Breast epithelium (tissue), 4 donors: ENCODE measurements at places on chromosomes 13 and 19.

- H3K4me3 ChIP-seq, result no peak overlapping the region
- no peaks in the 10 kb centered on the region for H3K27me3 ChIP-seq
- no peaks in the 10 kb centered on the region for H3K4me1 ChIP-seq
- no peaks in the 10 kb centered on the region for H3K36me3 ChIP-seq
- no peak for DNase-seq
Observed at GRCh38 chr19:876780-877314, 16.1 kb downstream of the MED16 start.

DNA sequence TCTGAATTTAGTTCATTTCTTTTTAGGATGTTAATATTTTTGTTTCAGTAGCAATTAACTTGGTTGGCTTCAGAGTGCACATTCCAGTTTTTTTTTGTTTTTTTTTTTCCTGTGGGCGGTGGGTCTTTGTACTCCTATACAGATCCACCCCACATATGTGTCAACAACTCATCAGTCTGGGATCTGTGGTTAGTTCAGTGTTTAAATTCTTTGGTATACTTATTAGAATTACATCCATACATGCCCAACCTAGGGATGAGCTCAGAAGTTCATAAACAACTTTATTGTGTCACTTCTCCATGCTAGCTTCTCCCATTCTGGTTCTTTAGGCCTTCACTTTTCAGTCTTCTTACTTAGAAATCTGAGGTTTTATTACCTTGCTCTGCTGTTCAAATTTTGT is 50.9 kb downstream of the PCCA start:
- H3K4me3 ChIP-seq, result no peak overlapping the region
- no peaks in the 10 kb centered on the region for H3K4me1 ChIP-seq
- no peaks in the 10 kb centered on the region for H3K36me3 ChIP-seq
- DNase-seq, result no peak

- H3K27me3 ChIP-seq, result no peaks in the 10 kb centered on the region
- H3K27ac ChIP-seq, result no peak overlapping the region
- no peaks in the 10 kb centered on the region for H3K4me1 ChIP-seq
- DNase-seq, result no peak
Observed at GRCh38 chr13:89457977-89458376, 1786.8 kb downstream of the SLITRK5 start.

DNA sequence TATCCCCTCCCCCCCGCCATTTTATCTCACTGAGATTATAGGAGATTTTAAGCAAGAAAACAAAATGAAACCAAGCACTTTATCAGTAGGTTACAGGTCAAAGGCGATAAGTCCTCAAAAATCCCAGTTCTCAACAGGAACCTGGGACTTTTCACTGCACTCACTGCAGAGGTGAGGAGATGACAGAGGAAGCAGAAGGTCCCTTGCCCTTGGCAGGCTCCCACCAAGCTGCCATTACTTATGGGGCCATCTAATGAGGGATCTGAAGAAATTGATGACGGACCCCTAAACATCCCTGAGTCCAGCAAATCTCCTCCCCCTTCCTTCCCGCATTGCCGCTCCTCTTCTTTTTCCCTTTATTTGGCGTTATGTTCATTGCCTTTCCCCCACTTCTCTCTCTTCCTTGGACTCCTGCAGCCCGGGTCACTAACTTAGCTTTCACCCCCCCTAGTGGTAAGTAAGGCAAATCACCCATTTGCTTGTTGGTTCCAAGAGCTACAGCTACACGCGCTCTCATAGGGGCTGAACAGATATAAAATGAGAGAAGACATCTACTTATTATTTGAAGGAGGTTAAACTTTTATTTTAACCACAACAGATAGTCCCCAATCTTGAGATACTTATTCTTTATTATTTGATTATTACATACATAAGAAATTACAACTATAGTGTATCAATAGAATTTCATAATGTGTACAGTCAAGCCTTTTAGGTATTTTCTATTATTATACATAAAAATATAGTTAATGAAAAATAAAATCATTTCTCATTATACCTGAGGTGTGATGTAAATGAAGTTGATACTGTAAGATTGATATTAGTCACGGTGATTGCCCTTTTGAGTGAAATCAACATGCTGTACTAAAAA is 52.0 kb upstream of the ARGLU1 start:
- DNase-seq, result no peak
- H3K4me3 ChIP-seq, result no peak overlapping the region
- H3K27ac ChIP-seq, result no peak overlapping the region
- no peaks in the 10 kb centered on the region for H3K4me1 ChIP-seq

- H3K4me1 ChIP-seq, result no peaks in the 10 kb centered on the region
- DNase-seq, result no peak
- no peaks in the 10 kb centered on the region for H3K27me3 ChIP-seq
- H3K4me3 ChIP-seq, result no peak overlapping the region
Observed at GRCh38 chr13:69283837-69284236, 823.8 kb upstream of the ATXN8OS start.

DNA sequence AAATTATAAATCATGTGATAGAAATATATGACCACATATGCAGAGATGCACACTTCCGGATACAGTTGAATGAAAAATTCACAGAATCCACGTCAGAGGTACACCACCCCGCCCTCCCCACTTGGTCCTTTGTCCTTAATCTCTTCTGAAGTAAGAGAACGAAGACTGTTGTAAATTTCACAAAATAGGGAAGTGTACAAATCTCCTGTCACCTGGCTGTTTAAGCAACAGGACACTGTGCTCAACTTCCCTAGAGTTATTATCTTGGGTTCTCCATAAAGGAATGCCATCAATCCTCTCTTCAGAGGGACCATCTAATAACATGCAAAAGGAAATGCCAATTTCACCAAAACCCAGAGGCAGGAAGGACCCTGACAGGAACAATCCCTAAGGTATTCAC is 10.5 kb upstream of the CEACAM6 start:
- DNase-seq, result no peak
- H3K4me3 ChIP-seq, result no peak overlapping the region
- no peaks in the 10 kb centered on the region for H3K4me1 ChIP-seq
- no peak overlapping the region for H3K27ac ChIP-seq
- no peaks in the 10 kb centered on the region for H3K27me3 ChIP-seq
- H3K36me3 ChIP-seq, result no peaks in the 10 kb centered on the region
